ENCODE measurements at places on chromosomes 13 and 19.

DNA sequence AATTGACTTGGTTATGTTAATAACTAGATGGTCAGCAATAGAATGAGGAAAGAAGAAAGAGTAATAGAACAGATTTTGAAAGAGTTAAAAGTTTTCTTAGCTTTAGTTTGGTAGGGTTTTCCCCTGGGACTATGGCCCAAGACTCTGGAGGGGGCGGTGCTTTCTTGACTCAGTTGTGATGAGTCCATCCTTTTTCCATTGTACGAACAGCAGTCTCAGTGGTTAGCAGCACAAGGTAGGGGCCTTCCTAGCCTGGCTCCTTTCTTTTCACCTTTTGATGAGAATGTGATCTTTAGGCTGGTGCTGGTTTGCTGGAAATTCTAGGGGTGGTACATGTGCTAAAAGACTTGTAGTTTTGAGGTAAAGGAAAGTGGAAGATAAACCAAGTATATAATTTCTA lies 38.8 kb downstream of the ZNF506 start:
- H3K4me1 ChIP-seq, result peaks cover under 1% of the 10 kb centered on the region
- no peaks in the 10 kb centered on the region for H3K27me3 ChIP-seq
- H3K27ac ChIP-seq, result no peak overlapping the region
- no peak overlapping the region for H3K4me3 ChIP-seq
- no peak for DNase-seq

DNA sequence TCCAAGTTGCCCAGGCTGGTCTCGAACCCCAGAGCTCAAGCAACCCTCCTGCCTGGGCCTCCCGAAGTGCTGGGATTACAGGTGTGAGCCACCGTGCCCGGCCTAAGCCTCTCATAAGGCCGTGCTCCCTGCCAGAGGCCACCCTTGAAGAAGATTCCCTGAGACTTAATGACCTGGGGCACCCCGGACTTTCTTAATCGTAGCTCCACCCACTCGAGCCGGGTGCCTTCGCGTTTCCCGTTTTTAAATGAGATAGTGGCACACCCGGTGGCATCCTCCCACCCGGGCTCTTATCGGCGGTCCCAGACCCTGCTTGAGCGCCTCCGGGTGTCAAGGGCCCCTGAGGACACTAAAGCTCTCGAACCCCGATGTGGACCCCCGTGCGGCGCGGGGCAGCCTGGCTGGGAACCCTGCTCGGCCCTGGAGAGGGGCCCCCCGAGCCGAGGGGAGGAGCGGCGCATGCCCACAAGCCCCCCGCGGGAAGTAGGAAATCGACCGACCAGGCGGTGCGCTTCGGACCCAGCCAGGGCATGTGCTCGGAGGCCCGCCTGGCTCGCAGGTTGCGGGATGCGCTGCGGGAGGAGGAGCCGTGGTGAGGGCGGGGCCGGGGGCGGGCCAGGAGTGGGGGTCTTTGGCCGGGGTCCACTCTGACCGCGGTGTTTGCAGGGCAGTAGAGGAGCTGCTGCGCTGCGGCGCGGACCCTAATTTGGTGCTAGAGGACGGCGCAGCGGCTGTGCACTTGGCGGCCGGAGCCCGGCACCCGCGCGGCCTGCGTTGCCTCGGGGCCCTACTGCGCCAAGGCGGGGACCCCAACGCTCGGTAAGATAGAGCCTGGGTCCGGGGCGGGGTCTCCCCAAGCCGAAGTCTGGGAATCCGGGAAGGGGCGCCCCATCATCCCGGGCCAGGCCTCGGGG lies at the start of gene ANKLE1:
ANKLE1 (plus strand) TSS at position 511 of the 914 bp plus-strand sequence; CDS start at position 531, 20 bp downstream.
- peak; percentile 76 for DNase-seq
- peak within 1 kb of the TSS; percentile 65 for H3K4me3 ChIP-seq
- H3K36me3 ChIP-seq, result peaks cover 2% of the 10 kb centered on the region
- H3K27me3 ChIP-seq, result no peaks in the 10 kb centered on the region

GRCh38 chr19:55809381-55810058 lies 22.3 kb downstream of the NLRP11 start:
- H3K27ac ChIP-seq, result no peak overlapping the region
- H3K4me3 ChIP-seq, result no peak overlapping the region
- H3K36me3 ChIP-seq, result no peaks in the 10 kb centered on the region
- DNase-seq, result no peak
- no peaks in the 10 kb centered on the region for H3K27me3 ChIP-seq

- H3K36me3 ChIP-seq, result no peaks in the 10 kb centered on the region
- no peak for DNase-seq
- no peak overlapping the region for H3K4me3 ChIP-seq
These were observed 33.0 kb downstream of the XPO4 start for GRCh38 chr13:20869540-20869939.

DNA sequence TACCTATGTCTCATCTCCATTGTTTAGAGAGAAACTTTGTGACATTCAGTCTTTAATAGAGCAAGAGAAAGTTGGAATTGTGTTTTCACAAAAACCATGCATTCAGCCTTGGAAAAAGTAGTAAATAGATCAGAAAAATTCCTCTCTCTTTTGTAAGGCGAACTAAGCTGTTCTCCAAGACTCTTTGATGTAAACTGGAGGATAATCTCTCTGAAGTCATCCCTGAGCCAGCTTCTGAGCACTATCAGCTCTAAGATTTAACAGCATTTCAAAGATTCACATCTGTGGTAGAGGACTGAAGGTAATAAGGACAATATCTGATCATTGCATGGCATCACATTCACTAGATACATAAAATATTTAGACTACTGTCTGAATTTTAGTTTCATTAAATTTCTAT lies 904.6 kb upstream of the ATXN8OS start:
- no peak for DNase-seq
- H3K27ac ChIP-seq, result no peak overlapping the region
- no peaks in the 10 kb centered on the region for H3K36me3 ChIP-seq
- H3K4me3 ChIP-seq, result no peak overlapping the region
- H3K27me3 ChIP-seq, result no peaks in the 10 kb centered on the region

DNA sequence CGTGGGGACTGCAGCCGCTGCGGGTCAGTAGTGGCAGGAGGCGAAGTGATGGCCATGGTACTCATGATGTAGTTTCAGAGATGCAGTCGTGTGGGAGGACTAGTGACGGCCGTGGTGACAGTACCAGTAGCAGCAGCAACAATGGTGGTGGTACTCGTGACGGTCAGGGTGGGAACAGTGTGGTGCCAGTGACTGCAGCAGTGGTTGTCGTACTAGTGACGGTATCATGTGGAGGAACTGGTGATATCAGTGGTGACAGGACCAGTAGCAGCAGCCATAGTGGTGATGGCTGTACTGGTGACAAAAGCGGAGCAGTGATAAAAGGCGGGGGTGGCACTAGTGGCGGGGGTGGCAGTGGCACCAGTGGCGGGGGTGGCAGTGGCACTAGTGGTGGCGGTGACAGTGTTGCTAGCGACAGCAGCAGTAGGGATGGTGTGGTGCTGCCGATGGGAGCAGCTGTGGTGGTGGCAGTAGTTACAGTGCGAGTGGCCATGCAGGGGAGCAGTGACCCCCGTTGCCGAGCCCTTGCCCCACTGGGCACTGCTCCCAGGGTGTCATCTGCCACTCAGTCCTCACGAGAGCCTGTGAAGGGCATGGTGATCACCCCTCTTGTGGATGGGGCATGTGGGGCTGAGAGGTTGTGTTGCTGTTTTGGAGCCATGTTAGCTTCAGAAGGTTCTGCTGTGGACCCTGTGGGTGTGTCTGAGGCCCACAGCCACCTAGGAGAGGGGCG lies 22.7 kb downstream of the ADPRHL1 start:
- H3K4me3 ChIP-seq, result no peak overlapping the region
- H3K36me3 ChIP-seq, result no peaks in the 10 kb centered on the region
- H3K4me1 ChIP-seq, result no peaks in the 10 kb centered on the region
- peak; percentile 65 for DNase-seq
- no peaks in the 10 kb centered on the region for H3K27me3 ChIP-seq
- H3K27ac ChIP-seq, result no peak overlapping the region

GRCh38 chr19:4977299-4978174 lies 8.6 kb downstream of the KDM4B start:
- peaks cover 31% of the 10 kb centered on the region for H3K4me1 ChIP-seq
- peak overlapping the region; percentile 65 for H3K27ac ChIP-seq
- peak; percentile 97 for DNase-seq
- no peaks in the 10 kb centered on the region for H3K36me3 ChIP-seq
- H3K4me3 ChIP-seq, result peak overlapping the region; percentile 40

DNA sequence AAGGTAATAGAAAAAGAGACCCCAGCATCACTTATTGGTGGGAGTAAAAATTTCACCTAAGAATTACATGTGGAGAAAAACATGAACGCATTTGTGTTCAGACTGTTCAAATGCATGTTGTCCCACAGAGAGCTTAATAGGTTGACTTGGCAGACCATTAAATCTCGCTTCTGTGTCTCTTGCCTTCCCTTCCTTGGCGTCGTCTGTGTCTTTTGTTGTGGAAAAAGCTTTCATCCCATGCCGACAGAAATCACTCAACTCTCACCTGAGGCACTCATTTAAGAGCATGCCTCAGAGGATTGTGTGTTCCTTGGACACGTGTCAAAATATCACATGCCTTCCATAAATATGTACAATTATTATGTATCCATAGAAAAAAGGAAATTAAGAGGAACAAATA lies 24.4 kb upstream of the CACNA1A start:
- H3K4me3 ChIP-seq, result no peak overlapping the region
- DNase-seq, result no peak
- no peaks in the 10 kb centered on the region for H3K27me3 ChIP-seq
- no peaks in the 10 kb centered on the region for H3K4me1 ChIP-seq
- H3K27ac ChIP-seq, result no peak overlapping the region
- no peaks in the 10 kb centered on the region for H3K36me3 ChIP-seq

GRCh38 chr19:47130120-47130588 lies 481 bp upstream of the SAE1 start:
- peak overlapping the region; percentile 68 for H3K27ac ChIP-seq
- peaks cover 14% of the 10 kb centered on the region for H3K36me3 ChIP-seq
- peak overlapping the region; percentile 93 for H3K4me3 ChIP-seq
- DNase-seq, result no peak

GRCh38 chr13:91657283-91657682 lies 258.9 kb downstream of the GPC5 start:
- H3K4me3 ChIP-seq, result no peak overlapping the region
- H3K4me1 ChIP-seq, result no peaks in the 10 kb centered on the region
- H3K36me3 ChIP-seq, result no peaks in the 10 kb centered on the region
- DNase-seq, result no peak

DNA sequence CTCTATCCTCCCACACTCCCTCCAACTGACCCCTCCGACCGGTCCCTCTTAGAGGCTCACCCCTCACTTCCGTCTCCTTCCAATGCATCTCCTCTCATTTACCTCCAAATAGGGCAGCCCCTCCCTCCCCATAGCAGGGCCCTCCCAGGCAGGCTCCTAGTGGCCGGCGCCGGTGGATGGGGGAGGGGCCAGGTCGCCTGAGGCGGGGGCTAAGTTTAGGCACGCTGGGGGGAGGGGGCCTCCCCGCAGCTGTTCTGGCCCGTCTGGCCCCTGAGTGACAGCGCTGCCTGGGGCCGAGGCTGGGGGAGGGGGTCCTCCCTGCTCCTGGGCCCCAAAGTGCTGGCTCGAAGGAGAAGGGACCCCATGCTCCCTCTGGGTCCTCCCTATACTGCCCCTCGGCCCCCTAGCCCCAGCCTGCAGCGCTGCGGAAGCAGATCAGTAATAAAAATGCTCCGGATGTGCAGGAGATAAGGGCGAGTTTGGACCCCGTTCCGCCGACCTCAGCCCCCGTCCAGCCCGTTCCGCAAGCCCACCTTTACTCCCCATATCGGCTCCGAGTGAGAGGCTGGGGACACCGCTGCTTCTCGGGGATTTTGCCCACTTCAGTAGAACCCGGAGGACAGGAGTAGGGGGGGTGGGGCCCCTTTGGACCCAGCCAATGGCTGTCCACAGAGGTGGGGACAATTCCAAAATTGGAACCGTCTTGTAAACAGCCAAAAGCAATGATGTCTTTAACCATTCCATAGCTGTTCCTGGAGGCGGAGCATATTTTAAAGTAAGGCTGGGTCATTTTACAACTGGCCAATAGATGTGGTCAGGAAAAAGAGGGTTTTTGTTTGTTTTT lies 4.0 kb downstream of the RTN2 start:
- peak; percentile 97 for DNase-seq
- H3K27ac ChIP-seq, result no peak overlapping the region
- no peaks in the 10 kb centered on the region for H3K36me3 ChIP-seq

DNA sequence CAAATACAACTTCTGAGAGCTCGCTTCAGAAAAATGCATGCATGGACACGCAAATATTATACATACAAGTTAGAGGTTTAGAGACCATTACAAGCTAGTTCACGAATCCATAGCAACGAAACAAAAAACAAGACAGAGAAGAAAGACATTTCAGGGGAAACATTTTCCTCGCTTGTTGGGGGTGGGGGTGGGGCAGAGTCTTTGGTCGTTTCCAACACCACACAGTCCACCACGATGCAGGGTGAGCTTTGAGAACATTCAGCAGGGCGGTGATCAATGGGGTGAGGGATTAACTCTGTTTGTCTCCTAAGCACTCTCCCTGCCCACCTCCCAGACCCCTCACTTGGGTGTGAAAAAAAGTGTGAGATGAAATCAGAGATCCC lies 651 bp downstream of the OXGR1 start:
- no peak overlapping the region for H3K27ac ChIP-seq
- no peaks in the 10 kb centered on the region for H3K27me3 ChIP-seq
- H3K4me3 ChIP-seq, result no peak overlapping the region

- no peaks in the 10 kb centered on the region for H3K36me3 ChIP-seq
- H3K4me1 ChIP-seq, result no peaks in the 10 kb centered on the region
- peaks cover 4% of the 10 kb centered on the region for H3K27me3 ChIP-seq
- H3K4me3 ChIP-seq, result no peak within 1 kb of the TSS
- no peak within 1 kb of the TSS for H3K27ac ChIP-seq
These were observed at the start of gene C19orf38 for GRCh38 chr19:10848230-10848856. C19orf38 (plus strand) TSS chr19:10848415; CDS start chr19:10848509, 94 bp downstream.

- no peaks in the 10 kb centered on the region for H3K27me3 ChIP-seq
- DNase-seq, result peak; percentile 71
- H3K4me1 ChIP-seq, result peaks cover 42% of the 10 kb centered on the region
- peak overlapping the region; percentile 51 for H3K27ac ChIP-seq
These were observed 16.0 kb upstream of the PRR19 start for GRCh38 chr19:42285988-42286348.

- H3K4me1 ChIP-seq, result no peaks in the 10 kb centered on the region
- H3K27ac ChIP-seq, result no peak overlapping the region
- peaks cover 2% of the 10 kb centered on the region for H3K27me3 ChIP-seq
- no peak overlapping the region for H3K4me3 ChIP-seq
These were observed 105.9 kb downstream of the AKAP11 start for GRCh38 chr13:42377640-42378382.

GRCh38 chr13:111429064-111429558 lies 108.7 kb downstream of the TEX29 start:
- no peak for DNase-seq
- H3K4me1 ChIP-seq, result no peaks in the 10 kb centered on the region
- no peaks in the 10 kb centered on the region for H3K27me3 ChIP-seq
- H3K4me3 ChIP-seq, result no peak overlapping the region
- no peaks in the 10 kb centered on the region for H3K36me3 ChIP-seq

All from osteoblast (primary cell).